GM06990 (cell line): ENCODE measurements at places on chromosomes 16 and 17.

GRCh38 chr17:29181226-29181625 lies 1.0 kb upstream of the MYO18A start:
- DNase-seq, result no peak

- DNase-seq, result no peak
Observed at GRCh38 chr16:58455750-58456149, 44.2 kb upstream of the NDRG4 start.

DNA sequence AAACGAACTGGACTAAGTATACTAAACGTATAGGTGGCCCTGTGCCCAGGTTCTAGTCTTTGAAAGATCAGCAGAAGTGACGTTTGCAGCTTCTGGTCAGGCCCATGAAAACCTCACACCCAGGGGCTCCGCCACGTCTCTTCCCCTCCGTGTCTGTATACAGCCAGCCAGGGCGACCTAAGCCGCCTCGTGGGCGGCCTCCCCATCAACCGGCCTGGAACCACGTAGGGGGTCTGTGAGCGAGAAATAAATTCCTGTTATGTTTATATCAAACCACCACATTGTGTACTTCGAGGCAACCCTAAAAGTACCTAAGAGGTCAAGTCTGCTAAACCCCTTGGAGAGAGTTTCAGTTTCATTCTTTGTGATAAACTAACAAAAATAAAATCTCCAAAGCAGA lies 6.8 kb downstream of the TK1 start:
- no peak for DNase-seq

DNA sequence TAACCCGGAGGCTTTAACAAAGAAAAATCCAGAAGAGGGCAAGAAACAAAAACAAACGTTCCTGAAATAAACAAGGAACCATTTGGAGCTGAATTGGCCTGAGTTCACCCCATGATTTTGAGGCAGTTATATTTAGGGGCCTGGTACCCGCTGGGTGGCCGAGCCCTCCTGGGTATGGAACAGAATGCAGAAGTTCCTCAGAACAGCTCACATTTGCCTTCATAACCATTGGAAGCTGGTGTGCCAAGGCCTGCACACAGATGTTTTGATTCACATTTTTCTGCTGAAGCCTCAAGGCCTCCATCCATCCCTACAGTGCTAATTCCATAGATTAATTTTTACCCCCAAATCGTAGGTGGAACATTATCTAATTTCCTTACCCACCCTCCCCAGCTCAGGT lies 3.3 kb upstream of the ZFHX3 start:
- no peak for DNase-seq

GRCh38 chr17:27379888-27380533 lies 76.2 kb upstream of the KSR1 start:
- DNase-seq, result no peak

DNA sequence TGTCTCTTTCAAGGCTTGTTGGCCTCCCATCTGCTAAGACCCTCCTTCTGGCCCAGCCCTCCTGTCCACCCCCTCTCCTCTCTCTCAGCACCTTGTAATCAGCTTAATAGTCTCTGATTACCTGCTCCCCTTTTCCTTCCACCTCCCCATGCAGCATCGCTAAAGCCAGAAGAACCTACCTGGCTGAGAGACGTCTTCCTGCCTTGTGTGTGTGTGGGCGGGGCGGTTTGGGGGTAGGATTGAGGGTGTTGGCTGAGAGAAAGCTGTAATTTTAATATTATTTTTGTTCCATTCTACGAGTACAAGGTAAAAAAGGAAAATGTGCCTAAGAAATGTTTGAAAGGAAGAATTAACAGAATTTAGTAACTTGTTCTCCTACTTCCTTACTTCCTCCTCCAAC lies 3.4 kb downstream of the DNAH9 start:
- no peak for DNase-seq

- no peak for DNase-seq
Observed at GRCh38 chr17:74566132-74566753, 1.1 kb downstream of the CD300H start.

GRCh38 chr17:55776271-55776670 lies 25.4 kb downstream of the PCTP start:
- no peak for DNase-seq

- DNase-seq, result no peak
Observed at GRCh38 chr16:81703177-81704155, 75.6 kb upstream of the PLCG2 start.

GRCh38 chr16:6492742-6493141 lies 839.9 kb upstream of the RBFOX1 start:
- DNase-seq, result no peak

GRCh38 chr16:10971560-10971961 lies 27.2 kb downstream of the CLEC16A start:
- no peak for DNase-seq

- DNase-seq, result no peak
Observed at GRCh38 chr17:80422276-80422675, 7.3 kb downstream of the ENDOV start.

DNA sequence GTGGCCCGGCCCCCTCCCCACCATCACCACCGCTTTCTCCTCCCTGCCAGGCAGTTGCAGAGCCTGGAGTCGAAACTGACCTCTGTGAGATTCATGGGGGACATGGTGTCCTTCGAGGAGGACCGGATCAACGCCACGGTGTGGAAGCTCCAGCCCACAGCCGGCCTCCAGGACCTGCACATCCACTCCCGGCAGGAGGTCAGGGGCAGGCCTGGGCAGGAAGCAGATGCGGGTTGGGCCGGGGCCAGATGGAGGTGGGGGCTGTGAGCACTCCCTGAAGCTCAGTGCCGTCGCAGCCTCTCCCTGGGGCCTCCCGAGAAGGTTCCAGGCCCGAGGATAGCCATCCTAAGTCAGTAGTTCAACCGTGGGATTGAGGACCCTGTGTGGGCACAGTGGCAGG lies 14.2 kb upstream of the ADGRG3 start:
- DNase-seq, result no peak

DNA sequence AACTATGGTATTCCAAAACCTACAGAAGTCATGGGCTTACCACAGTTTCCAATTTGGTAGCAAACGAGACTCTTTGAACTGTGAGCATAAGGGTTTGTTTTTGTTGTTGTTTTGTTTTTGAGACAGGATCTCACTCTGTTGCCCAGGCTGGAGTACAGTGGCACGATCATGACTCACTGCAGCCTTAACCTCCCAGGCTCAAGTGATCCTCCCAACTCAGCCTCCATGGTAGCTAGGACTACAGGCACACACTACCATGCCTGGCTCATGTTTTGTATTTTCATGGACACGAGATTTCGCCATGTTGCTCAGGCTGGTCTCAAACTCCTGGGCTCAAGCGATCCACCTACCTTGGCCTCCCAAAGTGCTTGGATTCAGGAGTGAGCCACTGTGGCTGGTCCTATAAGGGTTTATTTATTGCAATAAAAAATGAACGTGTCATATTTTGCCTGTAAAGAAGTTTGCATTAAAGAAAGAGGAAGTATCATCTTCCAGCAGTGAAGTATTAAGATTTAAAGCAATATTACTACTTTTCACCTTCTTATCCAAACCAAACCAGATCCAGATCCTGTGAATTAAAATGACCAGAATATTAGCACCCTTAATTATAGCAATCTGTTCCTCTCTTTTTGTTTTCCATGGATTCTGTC lies 37.2 kb downstream of the KCNJ2 start:
- no peak for DNase-seq

DNA sequence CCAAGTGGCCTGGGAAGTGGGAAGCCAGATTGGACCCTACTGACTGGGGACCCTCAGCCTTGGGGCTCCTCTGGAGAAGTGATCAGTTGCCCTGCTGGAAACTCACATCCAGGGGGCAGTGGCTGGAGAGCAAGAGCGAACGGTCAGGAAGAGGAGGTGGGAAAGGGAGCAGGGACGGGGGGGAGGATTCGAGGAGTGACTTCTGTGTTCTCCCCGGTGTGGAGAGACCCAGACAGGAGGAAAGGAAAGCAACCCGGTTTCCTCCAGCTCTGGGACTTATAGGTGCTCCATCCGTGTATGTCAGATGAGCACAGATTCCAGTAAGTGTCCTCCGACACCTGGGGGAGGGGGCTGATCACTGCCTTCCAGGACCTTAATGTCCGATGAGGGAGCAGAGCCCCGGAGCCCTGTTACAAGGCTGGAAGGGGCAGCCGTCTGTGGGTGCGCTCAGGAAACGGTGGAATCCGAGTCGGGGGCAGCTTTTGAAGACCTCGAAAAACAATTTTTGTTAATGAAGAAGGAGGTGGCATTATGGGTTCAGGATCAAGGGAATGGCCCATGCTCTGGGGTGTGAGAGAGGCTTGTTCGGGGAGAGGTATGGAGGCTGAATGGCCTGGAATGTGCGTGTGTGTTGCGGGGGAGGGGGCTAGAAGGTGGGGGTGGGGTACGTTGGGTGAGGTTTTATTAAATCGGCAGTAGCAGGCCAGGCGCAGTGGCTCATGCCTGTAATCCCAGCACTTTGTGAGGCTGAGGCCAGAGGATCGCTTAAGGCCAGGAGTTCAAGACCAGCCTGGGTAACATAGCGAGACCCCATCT lies 34.8 kb upstream of the NDRG4 start:
- DNase-seq, result no peak

GRCh38 chr16:5715155-5715554 lies 617.6 kb upstream of the EEF2KMT start:
- DNase-seq, result no peak

GRCh38 chr17:83119987-83120864 lies 40.8 kb downstream of the METRNL start:
- peak; percentile 81 for DNase-seq

DNA sequence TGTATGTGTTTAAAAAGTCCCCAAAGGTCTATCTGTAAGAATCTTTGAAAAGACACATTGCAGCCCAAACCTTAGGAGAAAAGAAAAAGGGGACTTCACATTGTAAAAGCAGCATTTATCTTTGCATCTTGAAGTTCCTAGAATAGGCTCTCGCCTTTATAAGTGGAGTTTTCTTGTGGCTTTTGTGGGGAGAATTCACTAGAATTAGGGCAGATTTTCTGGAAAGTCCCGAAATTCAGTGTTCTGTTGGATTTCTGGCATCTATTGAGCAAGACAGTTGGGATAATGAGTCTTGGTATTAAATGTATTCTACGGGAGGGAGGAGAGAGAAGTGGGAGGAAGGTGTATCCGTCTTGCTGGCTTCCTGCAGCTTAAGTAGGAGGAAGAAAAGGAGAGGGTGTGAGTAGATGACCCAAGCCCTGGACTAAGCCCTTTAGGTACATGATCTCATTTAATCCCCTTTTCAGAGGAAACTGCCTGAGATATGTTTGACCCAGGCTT lies 62.6 kb downstream of the PRKCA start:
- no peak for DNase-seq

DNA sequence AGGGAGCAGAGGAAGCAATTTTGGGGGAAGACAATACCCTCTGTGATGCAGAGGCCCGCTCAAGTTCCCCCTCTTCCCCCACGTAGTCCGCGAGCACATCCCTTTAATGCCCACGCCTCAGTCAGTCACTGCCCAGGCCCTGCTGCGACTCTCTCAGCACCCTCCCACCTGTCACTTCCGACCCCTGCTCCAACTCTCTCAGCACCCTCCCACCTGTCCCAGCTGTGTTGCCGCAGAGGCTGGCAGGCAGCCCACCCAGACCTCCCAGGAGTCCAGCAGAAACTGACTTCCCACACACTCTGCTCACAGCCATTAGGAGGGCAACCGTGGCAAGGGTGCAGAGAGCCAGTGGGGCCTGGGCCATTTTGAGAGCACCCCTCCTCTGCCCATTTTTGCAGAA lies 92.7 kb downstream of the WSCD1 start:
- no peak for DNase-seq

- no peak for DNase-seq
Observed at GRCh38 chr16:62620275-62620674, 584.0 kb upstream of the CDH8 start.

DNA sequence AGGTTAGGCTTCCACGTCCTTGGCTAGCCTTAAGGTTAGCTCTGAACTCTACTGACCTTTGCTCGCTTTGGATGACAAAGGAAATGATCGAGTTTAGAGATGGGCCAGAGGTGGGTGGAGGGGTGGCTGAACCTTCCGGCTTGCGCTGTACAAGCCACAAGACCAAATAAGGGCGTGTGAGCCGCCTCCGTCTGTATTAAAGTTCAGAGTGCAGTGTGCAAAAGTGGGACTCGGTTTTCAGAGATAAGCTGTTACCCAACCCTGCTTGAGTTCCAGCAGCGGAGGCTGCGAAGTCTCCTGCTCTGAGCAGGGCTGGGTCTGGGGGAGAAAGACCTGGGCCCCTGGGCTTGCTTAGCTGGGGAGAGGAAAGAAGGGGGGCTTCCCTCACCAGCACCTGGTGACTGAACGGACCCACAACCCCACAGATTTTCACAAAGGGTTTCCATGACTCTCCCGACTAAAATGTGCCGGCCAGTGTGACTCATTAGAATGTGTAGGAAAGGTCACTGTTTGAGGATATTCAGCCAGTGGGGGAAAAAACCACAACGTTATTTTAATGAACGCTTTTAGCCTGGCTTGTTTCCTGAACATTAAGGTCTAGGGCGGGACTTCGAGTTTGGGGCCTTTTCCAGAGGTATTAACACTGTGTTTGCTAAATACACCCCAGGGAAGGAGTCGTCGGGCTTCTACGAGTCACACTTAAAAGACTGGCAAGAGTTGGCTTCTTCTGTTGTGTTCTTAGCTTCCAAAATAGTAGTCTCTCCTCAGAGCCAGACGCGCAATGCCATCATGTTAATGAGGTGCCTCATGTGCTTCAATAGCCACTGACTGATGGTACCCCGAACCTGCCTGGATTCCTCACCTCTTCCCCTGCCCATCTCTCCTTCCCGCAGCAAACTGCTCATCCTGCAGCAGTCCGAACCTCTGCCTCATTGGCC lies 67.0 kb downstream of the CENPV start:
- peak; percentile 86 for DNase-seq

GRCh38 chr17:14245002-14245401 lies 8.3 kb upstream of the CDRT15 start:
- no peak for DNase-seq

GRCh38 chr17:1002412-1002753 lies 5.5 kb downstream of the TIMM22 start:
- DNase-seq, result no peak

GRCh38 chr16:12387786-12388185 lies 411.3 kb downstream of the SNX29 start:
- no peak for DNase-seq

DNA sequence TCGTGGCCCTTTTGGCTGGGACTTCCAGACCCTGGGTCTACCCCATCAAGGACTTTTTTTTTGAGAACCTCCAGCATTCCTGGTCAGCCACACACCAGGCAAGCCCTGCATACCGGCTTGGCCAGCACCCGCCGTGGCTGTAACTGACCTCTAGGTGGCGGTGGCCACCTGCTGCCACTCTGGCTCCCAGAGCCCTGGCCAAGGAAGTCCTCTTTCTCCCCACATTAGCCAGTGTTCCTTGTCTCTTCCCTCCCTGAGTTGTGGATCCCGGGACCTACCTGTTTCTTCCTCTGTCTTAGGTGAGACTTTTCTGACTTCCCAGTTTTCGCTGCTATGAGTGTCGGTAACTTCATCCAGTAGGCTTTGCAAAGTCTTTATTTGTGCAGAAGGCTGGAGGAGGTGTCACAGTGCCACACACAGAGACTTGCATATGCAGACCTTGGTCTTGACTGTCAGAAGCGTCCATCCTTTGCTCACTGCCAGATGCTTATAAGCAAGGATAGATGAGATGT lies 348.3 kb downstream of the CPPED1 start:
- peak; percentile 37 for DNase-seq

- no peak for DNase-seq
Observed at GRCh38 chr16:77386831-77387814, 47.7 kb downstream of the ADAMTS18 start.

- no peak for DNase-seq
Observed at GRCh38 chr17:77609553-77610517, 348.7 kb upstream of the TNRC6C start.

GRCh38 chr16:2977440-2977839 lies 2.8 kb downstream of the PKMYT1 start:
- no peak for DNase-seq
